ENCODE measurements at places on chromosomes 2 and 18.

GRCh38 chr2:216956820-216957493 is 97.1 kb upstream of the TNP1 start:
- no peak for DNase-seq

- no peak for DNase-seq
Observed at GRCh38 chr2:12424219-12424618, 292.5 kb upstream of the TRIB2 start.

- no peak for DNase-seq
Observed at GRCh38 chr2:55391615-55392242, 27.9 kb downstream of the CCDC88A start.

- DNase-seq: peak; percentile 83
Observed at GRCh38 chr2:42089340-42089925, 41.6 kb downstream of the PKDCC start.

GRCh38 chr2:64876137-64876647 is 113.0 kb upstream of the SLC1A4 start:
- DNase-seq: no peak

GRCh38 chr2:1971124-1971523 is 226.8 kb upstream of the PXDN start:
- DNase-seq: no peak

- no peak for DNase-seq
Observed at GRCh38 chr18:40863801-40864200, 1091.2 kb upstream of the PIK3C3 start.

Data from activated T-cell treated with anti-CD3 and anti-CD28 coated beads, Interleukin-2, amount 50 U/mL, for 48 hours (primary cell).